ENCODE measurements at places on chromosomes 6 and 20. TPM values are rescaled to one million over a fixed set of nuclear protein-coding genes. Genes with fewer than 3 reads are reported as not detected.

CYP24A1 gene
- total RNA-seq = not detected

MROH8 gene
- total RNA-seq = 0.27 TPM

KIF16B gene
- total RNA-seq = 5.0 TPM

TAF11 gene
- 32.0 TPM for total RNA-seq

SNX3 gene
- 203 TPM for total RNA-seq

BTBD3 gene
- total RNA-seq = 33.1 TPM

TPX2 gene
- 111 TPM for total RNA-seq

LY6G5C gene
- total RNA-seq = 3.3 TPM

PSORS1C1 gene
- 2.1 TPM for total RNA-seq

EFCAB8 gene
- not detected for total RNA-seq

BMP7 gene
- total RNA-seq = not detected

CEP162 gene
- 3.5 TPM for total RNA-seq

Data from mammary microvascular endothelial cell (primary cell).